Osteoblast (primary cell): ENCODE measurements at places on chromosomes 11 and 22. TPM values are rescaled to one million over a fixed set of nuclear protein-coding genes. Genes with fewer than 3 reads are reported as not detected.

GRCh38 chr22:35483730-35484129, 56.9 kb upstream of the RASD2 start:
- no peak for DNase-seq

GRCh38 chr11:111413849-111414248, 34.8 kb upstream of the POU2AF1 start:
- no peak for DNase-seq

DNA sequence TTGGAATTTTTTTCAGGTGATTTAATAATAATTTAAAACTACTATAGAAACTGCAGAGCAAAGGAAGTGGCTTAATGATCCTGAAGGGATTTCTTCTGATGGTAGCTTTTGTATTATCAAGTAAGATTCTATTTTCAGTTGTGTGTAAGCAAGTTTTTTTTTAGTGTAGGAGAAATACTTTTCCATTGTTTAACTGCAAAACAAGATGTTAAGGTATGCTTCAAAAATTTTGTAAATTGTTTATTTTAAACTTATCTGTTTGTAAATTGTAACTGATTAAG, 3.4 kb downstream of the MALAT1 start:
- DNase-seq = no peak

- DNase-seq = peak; percentile 99
Observed at GRCh38 chr22:20981787-20982562, at the start of gene LZTR1. Gene LZTR1, plus strand, starts transcription at chr22:20982297. Its CDS starts 75 bp downstream, at chr22:20982372.

GRCh38 chr22:47165338-47166032, 403.0 kb downstream of the TBC1D22A start:
- DNase-seq = peak; percentile 62

- DNase-seq = peak; percentile 75
Observed at GRCh38 chr22:49769691-49770546, 57.8 kb downstream of the BRD1 start.

- peak; percentile 51 for DNase-seq
Observed at GRCh38 chr22:40421941-40422340, 51.5 kb downstream of the SGSM3 start.

DNA sequence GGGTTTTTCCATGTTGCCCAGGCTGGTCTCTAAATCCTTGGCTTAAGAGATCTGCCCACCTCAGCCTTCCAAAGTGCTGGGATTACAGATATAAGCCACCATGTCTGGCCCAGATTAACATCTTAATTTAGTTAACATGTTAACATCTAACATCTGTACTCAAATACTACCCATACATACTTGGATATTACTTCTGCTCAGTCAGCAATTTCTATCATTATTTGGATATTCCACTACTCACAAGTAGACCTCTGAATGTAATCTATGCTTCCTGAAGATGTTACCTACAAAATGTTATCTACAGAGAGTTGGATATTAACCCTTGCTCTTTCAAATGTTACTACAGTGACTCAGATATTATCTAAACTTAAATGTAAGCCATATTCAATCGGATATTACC, 4.0 kb downstream of the CCKBR start:
- DNase-seq = no peak

- DNase-seq = no peak
Observed at GRCh38 chr11:102238391-102238821, 78.9 kb upstream of the BIRC3 start.

DNA sequence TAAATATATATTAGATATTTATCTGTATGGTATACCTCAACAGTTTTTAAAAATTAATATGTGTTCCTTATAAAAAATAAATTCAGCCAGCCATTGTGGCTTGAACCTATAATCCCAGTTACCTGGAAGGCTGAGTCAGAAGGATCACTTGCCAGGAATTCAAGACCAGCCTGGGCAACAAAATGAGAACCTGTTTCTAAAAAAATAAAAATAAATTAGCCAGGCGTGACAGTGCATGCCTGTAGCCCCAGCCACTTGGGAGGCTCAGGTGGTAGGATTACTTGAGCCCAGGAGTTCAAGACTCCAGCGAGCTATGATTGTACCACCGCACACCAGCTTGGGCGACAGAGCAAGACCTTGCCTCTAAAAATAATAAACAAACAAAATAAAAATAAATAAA, 54.9 kb downstream of the PHF21A start:
- no peak for DNase-seq

DNA sequence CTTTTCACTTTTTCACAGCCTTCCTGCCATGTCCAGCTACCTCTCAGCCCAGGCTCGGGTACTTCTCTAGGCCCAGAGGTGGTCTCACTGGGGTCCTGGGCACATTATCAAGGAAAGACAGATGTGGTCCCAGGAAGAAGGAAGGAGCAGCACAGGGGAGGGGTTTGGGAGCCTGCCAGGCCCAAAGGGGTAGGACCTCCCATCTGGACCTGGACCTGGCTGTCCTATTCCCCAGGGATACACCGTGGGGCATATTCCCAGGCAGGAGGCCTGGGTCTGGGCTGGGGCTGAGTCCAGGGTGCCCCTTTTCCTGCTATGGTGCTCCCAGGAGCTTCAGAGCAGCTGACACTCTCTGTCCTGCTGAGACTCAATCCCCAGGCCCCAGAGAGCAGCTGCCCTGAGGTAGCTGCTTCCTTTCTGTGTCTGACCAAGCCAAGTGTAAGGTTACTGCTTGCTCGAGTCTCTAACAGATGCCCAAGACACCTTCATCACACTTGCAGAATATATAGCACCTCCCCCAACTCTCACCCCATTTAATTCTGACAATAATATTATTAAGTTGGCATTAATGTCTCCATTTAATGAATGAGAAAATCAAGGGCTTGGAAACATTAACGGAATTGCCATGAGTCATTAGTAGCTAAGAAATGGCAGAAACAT, 232.0 kb downstream of the BUD13 start:
- DNase-seq = no peak

GRCh38 chr22:36770513-36771231, 5.2 kb downstream of the IFT27 start:
- DNase-seq = peak; percentile 60

Gene KCNQ1
- not detected in 2 replicates for total RNA-seq

Gene TTC36
- 1.1 and 1.2 TPM in 2 replicates for total RNA-seq

Gene OVCH2
- total RNA-seq = under 0.01 TPM in 1 of 2 replicates, not detected in the other
